Omental fat pad (tissue), 4 donors: ENCODE measurements at places on chromosomes 13 and 19.

- no peak for DNase-seq
These were observed 8.1 kb upstream of the CYP2F1 start for GRCh38 chr19:41106177-41106576.

DNA sequence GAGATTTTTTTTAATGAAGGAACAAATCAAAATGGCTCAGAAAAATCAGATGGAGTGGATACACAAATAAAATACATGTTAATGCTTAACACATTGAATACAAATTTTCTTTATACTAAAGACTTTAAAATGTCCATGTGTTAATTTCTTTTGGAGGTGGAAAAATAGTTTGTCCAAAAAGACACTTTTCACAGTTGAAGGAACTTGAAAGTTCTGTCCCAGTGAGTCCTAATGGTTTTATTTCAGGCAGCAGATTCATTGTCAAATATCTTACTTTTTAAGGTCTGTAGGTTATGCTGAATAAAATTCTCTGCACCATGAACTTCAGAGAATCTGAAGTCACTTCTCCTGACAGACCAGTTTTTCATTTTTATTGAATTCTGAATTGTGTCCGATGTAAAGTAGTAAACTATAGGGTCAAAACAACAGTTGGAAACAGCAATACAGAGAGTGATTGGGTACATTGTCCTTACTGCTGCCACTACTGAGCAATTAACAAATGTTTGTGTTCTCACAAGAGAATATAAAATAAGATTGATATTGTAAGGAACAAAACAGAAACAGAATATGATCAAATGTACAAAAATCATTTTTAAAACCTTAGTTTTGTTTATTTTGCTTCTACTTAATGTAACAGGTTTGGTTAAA lies 1.6 kb downstream of the LPAR6 start:
- DNase-seq: no peak

DNA sequence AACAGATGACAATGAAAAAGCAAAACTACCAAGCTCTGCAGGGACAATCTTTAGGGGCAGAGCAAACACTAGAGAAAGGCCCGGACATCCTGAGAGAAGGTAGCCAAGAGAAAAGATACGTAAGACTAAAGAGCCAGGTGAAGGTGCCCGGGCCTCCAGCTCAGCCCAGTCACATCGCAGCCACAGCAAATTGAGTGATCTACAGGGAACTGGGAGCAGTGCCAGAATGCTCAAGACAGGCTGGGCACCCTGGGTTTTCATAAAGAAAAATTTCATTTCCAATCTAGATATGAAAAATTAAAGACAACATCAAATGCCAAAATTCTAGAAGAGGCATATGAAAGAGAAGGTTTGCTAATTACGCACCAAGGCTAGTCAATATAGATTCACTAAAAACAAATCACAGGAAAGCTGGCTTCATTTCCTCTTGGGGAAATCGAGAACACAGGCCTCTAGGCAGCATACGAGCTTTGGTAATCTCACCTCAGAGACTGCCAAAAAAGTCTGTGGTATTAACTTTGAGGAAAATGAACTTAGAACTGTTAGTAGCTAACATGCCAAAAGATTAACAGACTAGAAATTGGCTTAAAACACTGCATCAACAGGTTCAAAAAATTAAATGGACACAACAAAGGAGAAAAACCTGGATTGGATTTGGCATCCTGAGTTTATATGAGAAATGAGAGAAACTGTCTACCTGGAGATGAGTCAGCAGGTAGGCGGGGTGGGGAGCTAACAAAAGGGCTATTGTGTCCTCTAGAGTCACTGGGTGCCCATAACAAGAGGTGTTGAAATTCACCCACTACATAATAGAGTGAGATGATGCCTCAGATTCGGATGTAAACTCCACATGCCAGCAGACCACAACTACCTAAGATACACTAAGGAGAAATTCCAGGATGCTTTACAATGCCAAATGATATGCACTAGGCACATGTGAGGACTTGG lies 6.6 kb downstream of the ANKRD10 start:
- no peak for DNase-seq

DNA sequence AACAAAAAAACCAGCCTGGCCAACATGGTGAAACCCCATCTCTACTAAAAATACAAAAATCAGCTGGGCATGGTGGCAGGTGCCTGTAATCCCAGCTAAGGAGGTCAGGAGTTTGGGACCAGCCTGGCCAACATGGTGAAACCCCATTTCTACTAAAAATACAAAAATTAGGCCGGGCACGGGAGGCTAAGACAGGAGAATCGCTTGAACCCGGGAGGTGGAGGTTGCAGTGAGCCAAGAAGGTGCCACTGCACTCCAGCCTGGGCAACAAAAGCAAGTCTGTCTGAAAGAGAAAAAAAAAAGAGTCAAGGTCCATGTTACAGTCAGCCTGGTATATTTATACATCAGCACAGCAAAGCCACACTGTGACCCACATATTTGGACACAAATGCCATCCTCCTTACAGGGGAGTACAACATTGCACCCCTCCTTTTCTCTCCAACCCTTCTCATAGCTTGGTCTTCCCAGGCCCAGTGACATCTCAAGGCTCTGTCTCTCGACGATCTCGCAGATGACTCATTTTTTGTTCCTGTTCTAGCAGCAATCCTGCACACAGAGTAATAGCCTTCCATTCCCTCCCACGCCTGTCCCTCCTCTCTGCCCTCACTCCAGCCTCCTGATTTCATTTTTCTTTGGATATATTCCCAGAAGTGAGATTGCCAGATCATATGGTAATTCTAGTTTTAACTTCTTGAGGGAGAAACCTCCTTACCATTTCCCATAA lies 21.0 kb upstream of the DPP9 start:
- no peak for DNase-seq

GRCh38 chr19:27793128-27793643 lies 1419.8 kb downstream of the UQCRFS1 start:
- peak; percentile 48 for DNase-seq

DNA sequence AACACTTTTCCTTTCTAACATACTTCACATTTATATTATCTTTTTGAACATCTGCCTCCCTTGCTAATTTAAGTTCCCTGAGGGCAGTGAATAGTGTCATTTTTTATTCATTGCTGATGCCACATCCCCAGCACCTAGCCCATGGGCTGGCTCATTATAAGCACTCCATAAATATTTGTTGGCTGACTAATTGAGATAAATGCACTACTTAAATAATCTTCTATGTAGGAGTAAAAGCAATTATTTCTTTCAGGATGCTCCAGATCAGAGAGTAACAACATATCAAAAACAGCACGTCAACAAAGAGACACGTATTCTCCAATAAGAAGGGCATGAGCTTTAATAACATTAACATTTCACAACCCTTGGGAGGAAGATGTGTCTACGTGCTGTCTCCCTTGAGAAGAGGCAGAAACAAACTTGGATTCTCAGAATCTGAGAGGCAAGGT lies 228.2 kb downstream of the LHFPL6 start:
- DNase-seq: no peak

GRCh38 chr19:19111967-19112580 lies 26.2 kb downstream of the TMEM161A start:
- no peak for DNase-seq

DNA sequence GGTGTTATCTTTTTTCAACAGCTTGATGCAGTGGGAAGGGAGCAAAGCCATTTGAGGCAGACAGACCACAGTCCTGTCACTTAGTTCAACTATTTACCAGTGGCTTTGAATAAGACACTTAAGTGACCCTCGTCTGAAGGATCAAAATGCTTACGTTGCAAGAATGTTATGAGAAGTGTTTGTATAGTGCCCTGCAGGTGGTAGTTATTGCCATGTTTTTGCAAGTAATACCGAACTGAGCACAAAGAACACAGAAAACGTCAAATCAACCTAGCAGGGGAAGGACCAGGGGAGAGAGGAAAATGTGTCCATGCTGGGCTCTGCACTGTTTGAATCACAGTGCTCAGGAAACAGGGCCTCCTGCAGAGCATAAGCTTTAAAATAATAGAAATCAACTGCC lies 2.8 kb downstream of the SOHLH2 start:
- DNase-seq: no peak

DNA sequence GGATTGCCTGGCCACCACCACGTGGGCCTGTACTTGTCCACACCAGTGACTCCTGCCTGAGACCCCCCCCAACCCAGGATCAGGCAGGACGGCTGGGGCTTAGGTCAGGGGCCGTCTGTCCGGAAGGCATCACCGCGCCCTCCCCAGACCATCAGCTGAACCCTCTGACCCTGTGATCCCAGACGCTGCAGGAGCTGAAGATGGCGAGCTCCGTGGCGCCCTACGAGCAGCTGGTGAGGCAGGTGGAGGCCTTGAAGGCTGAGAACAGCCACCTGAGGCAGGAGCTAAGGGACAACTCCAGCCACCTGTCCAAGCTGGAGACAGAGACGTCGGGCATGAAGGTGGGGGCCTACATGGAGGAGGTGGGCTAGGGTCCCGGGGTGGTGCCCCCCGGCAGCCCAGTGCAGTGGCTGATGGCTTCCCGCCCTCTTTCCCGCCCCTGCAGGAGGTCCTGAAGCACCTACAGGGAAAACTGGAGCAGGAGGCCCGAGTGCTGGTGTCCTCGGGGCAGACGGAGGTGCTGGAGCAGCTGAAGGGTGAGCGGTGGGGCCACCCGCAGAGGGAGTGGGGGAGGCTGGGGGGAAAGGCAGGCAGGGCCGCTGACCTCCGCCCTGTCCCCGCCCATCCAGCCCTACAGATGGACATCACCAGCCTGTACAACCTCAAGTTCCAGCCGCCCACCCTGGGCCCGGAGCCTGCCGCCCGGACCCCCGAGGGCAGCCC lies 3.0 kb downstream of the APC2 start:
- DNase-seq: no peak

DNA sequence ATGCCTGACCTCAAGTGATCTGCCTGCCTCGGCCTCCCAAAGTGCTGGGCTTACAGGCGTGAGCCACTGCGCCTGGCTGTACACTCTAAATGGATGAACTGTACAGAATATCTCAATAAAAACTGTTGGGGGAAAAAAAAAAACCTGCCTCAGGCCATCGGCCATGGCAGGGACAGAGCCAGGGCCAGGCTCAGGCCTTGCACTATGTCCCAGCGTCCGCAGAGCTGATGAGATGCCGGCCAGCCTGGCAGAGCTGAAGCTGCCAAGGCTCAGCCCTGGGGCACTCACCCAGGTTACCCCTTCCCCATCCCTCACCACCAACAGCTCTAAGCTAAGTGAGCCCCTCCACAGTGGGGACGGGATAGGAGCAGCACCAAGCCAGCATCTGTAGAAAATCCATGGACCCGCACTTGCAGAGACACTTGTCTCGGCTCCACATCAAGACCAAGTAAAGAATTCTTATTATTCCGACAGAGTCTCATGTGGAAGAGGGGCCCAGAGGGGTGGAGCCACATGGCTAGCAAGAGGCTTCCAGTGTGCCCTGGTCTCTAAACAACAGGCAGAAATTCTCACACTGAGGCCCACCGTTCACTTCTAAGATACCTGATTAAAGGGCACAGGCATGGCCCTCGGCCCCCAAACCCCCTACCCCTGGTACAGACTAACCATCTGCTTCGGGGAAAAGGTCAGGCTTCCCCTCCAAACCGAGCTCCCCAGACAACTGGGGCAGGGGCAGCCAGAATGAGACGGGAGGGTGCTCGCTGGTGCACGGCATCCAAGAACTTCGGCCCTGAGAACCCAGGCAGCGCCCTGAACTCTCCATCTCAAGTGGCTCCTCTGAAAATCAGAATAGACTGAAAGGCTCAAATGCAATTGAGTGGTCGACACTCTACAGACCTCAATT lies 5.8 kb downstream of the PPP6R1 start:
- no peak for DNase-seq

DNA sequence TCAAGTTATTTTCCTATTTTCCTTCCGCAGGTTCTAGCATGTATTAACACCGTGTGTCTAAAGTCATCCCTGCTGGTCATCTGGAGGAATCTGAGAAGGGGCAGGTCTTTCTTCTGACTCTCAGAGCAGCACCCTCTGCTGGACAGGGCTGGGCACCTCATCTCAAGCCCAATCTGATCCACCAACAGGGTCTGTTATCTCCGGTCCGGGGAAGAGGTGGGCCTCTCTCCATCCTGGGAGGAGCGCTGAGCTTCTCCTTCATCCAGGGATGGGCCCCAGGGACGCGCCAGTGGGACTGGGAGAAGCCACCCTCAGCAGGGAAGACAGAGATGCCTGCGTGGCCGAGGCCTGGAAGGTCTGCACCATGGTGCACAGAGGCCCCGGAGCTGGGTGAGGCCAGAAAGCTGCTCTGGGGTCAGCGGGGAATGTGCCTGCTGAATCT lies 26.0 kb upstream of the ZNF331 start:
- DNase-seq: peak; percentile 47

GRCh38 chr13:34207872-34208271 lies 389.9 kb downstream of the RFC3 start:
- DNase-seq: no peak

DNA sequence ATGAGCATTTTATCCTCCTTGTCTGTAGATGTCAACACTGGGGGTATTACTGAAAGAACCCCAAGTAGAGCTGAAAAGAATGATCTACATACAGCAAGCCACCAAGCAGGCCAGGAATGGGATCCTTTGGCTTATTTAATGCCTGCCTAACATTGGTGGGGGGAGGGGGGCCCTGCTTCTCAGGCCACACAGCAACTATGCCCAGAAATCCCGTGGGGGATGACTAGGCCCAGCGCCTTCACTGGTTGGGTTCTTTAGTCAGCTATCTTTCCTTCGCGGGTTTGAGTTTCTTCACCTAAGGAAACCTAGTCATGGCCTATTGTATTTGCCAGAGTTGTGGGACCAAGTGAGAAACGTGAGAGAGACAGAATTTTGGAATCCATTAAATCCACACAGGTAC lies 80.5 kb downstream of the CCNA1 start:
- no peak for DNase-seq
